ENCODE measurements at places on chromosomes 2 and 18. TPM values are rescaled to one million over a fixed set of nuclear protein-coding genes. Genes with fewer than 3 reads are reported as not detected.

DNA sequence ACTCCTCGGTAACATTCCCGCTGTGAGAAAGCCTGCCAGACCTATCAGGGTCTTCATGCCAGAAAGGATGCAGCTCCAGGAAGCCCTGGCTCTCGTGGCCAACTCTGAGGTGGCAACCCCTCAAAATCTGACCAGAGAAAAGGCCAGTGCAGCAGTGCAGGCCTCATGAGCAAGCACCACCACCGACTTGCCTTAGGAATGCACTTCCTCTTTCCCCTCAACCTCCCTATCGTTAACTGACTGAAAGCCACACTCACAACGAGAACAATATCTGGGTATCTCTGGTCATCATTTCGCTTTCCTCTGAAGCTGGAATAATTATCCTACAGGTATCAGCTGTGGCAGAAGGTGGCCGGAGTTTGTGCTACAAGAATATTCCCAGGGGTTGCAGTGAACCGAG lies 101.4 kb upstream of the POU3F3 start:
- no peak for DNase-seq
- H3K36me3 ChIP-seq, result no peaks in the 10 kb centered on the region
- H3K27me3 ChIP-seq, result no peaks in the 10 kb centered on the region
- no peak overlapping the region for H3K27ac ChIP-seq
- H3K4me1 ChIP-seq, result no peaks in the 10 kb centered on the region

Gene PMS1
- total RNA-seq, result 40.3 TPM

Gene ZFP36L2
- total RNA-seq, result 63.1 TPM

- H3K36me3 ChIP-seq, result no peaks in the 10 kb centered on the region
- peak overlapping the region; percentile 16 for H3K27ac ChIP-seq
- H3K4me1 ChIP-seq, result peaks cover 8% of the 10 kb centered on the region
- no peak overlapping the region for H3K4me3 ChIP-seq
- H3K27me3 ChIP-seq, result no peaks in the 10 kb centered on the region
These were observed 617.7 kb upstream of the CDH2 start for GRCh38 chr18:28794459-28795245.

GRCh38 chr2:226489775-226490541 lies 309.7 kb downstream of the IRS1 start:
- DNase-seq, result peak; percentile 19
- H3K27me3 ChIP-seq, result no peaks in the 10 kb centered on the region
- no peaks in the 10 kb centered on the region for H3K36me3 ChIP-seq

- no peaks in the 10 kb centered on the region for H3K36me3 ChIP-seq
- H3K4me1 ChIP-seq, result peaks cover 14% of the 10 kb centered on the region
These were observed 32.1 kb downstream of the MAP4K4 start for GRCh38 chr2:101729521-101730190.

Gene TUBB8B
- not detected for total RNA-seq

GRCh38 chr2:215447673-215448081 lies 11.8 kb upstream of the FN1 start:
- no peaks in the 10 kb centered on the region for H3K27me3 ChIP-seq
- DNase-seq, result no peak
- no peaks in the 10 kb centered on the region for H3K4me1 ChIP-seq
- H3K27ac ChIP-seq, result no peak overlapping the region
- H3K36me3 ChIP-seq, result no peaks in the 10 kb centered on the region

Gene LRP2
- total RNA-seq, result 25.8 TPM

DNA sequence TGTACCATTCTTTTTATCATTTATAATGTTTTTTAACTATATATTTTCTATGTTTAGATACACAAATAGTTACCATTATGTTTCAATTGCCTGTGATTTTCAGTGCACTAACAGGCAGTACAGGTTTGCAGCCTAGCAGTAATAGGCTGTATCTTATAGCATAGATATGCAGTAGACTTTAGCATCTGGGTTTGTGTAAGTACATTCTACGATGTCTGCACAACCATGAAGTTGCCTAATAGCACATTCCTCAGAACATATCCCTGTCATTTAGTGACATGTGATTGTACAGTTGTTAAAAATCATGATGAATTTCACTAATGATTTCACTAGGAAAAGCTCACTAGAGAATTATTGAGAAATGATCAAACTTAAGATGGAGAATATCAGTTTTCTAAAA lies 884.6 kb downstream of the DPP10 start:
- no peaks in the 10 kb centered on the region for H3K36me3 ChIP-seq
- H3K27me3 ChIP-seq, result no peaks in the 10 kb centered on the region
- H3K4me3 ChIP-seq, result no peak overlapping the region
- H3K27ac ChIP-seq, result no peak overlapping the region
- no peaks in the 10 kb centered on the region for H3K4me1 ChIP-seq

- H3K27me3 ChIP-seq, result no peaks in the 10 kb centered on the region
- no peaks in the 10 kb centered on the region for H3K36me3 ChIP-seq
- no peak overlapping the region for H3K4me3 ChIP-seq
- no peaks in the 10 kb centered on the region for H3K4me1 ChIP-seq
These were observed 106.6 kb downstream of the CTNNA2 start for GRCh38 chr2:79619442-79619841.

Gene OBSL1
- total RNA-seq, result 69.6 TPM

Gene MREG
- total RNA-seq, result 16.4 TPM

Gene DCDC2C
- total RNA-seq, result 0.37 TPM

DNA sequence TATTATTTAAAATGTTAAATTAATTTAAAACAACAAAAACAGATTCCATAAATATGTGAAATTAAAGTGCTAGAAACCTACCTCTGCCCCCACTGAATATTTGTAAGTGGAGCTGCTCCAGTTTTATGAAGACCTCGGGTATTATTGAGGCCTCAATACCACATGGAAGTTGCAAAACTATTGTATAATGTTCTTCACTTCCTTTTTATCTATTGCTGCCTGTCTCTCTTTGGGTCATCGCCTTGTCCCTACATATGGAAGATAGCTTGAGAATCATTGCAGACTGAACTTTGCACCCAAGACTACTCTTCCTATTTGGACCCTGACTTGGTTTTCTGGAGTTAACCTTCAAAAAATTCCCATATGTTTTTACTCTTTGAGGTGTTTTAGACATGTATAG lies 212.1 kb upstream of the NETO1 start:
- no peaks in the 10 kb centered on the region for H3K36me3 ChIP-seq
- no peak for DNase-seq
- H3K27me3 ChIP-seq, result no peaks in the 10 kb centered on the region
- H3K4me1 ChIP-seq, result no peaks in the 10 kb centered on the region
- H3K4me3 ChIP-seq, result no peak overlapping the region

DNA sequence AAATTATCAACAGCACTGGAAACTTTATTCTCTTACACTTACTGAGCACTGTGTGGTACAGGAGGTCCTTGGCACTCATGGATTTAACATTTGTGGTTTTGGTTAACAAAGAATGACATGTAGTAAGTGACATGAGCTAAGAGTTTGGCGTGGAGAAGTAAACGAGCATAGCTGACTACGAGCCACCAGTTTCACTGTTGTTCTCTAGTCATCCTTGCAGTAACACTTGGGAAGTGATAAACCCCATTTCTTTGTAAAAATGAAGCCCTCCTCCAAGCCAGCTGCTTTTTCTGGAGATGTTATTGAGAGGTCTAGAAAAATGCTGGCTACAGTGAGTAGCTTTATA lies 32.7 kb downstream of the QPCT start:
- peak; percentile 65 for DNase-seq
- H3K36me3 ChIP-seq, result no peaks in the 10 kb centered on the region
- no peaks in the 10 kb centered on the region for H3K4me1 ChIP-seq
- H3K27me3 ChIP-seq, result no peaks in the 10 kb centered on the region

- H3K4me3 ChIP-seq, result no peak overlapping the region
- H3K27ac ChIP-seq, result no peak overlapping the region
- peak; percentile 31 for DNase-seq
- no peaks in the 10 kb centered on the region for H3K27me3 ChIP-seq
- no peaks in the 10 kb centered on the region for H3K4me1 ChIP-seq
- no peaks in the 10 kb centered on the region for H3K36me3 ChIP-seq
These were observed 18.8 kb upstream of the STAT1 start for GRCh38 chr2:191032588-191033429.

DNA sequence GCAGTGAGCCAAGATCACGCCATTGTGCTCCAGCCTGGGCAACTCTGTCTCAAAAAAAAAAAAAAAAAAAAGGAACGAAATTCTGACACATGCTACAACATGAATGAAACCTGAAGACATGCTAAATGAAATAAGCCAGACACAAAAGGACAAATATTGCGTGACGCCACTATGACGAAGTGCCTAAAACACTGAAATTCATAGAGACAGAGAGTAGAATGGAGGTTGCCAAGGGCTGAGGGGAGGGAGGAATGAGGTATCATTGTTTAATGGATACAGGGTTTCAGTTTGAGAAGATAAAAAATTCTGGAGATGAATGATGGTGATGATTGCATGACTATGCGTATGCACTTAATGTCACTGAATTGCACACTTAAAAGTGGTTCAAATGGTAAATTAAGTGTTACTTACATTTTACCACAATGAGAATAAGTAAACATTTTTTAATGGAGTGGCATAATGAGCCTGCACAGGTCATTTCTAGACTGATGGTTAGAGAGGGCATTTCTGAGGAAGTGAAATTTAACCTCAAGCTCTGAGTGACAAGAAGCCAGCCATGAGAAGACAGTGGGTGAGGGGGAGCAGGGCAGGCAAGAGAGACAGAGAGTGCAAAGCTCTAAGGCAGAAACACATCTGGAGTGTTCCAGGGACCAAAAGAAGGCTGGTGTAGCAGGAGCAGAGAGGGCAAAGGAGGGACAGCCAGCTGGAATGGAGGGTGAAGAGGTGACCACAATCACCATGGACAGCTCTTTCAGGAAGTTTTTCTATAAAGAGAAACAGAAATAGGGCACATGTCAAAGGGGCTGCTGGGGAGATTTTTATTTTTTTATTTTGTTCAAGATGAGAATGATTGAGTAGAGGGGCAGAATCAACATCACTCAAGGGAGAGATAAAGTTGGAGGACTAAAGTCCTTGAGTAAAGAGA lies 20.6 kb upstream of the EXOC6B start:
- no peaks in the 10 kb centered on the region for H3K27me3 ChIP-seq
- no peaks in the 10 kb centered on the region for H3K36me3 ChIP-seq
- no peak overlapping the region for H3K27ac ChIP-seq
- H3K4me3 ChIP-seq, result no peak overlapping the region
- peak; percentile 21 for DNase-seq
- H3K4me1 ChIP-seq, result no peaks in the 10 kb centered on the region

DNA sequence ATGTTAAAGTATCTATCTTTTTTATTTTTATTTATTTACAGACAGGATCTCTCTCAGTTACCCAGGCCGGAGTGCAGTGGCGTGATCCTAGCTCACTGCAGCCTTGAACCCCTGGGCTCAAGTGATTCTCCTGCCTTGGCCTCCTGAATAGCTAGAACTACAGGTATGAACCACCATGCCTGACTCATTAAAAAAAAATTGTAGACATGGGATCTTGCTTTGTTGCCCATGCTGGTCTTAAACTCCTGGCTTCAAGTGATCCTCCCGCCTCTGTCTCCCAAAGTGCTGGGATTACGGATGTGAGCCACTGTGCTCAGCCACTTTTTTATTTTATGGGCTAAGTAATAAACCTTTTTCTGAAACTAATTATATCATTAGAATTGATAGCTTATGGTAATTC lies 7.1 kb downstream of the MFSD6 start:
- no peaks in the 10 kb centered on the region for H3K27me3 ChIP-seq
- H3K27ac ChIP-seq, result no peak overlapping the region
- DNase-seq, result no peak

DNA sequence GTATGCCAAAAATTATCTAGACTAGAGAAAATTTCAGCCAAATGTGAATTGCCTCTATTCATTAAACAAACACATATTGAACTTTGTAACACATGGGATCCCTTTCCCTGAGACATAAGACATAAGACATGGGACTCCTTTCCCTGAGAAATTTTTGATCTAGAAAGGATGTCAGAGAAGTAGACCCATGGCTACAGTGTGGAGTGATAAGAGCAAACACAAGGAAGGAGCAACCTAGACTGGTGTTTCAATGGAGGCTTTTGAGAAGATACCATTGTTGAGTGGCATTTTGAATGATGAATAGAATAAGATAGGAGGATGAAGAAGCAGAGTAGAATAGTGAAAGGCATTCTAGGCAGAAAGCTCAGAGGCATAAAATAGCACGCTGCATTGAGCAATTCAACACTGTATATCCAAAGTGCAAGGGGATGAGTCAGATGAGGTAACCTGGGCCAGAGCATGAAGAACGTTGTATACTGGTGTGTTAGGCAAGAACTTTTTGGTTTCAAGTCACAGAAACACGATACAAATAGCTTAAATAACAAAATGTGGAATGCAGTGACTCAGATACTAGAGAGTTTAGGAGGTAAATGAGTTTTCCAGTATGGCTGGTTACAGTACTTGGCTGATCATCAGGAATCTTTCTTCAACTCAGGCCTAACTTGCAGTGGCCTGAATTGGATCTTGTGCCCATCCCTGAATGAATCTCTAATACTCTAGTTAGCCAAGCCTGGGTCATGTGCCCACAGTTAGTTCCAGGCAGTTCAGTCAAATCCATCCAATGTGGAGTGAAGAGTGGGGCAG lies 129.8 kb upstream of the TANK start:
- no peak overlapping the region for H3K4me3 ChIP-seq
- no peaks in the 10 kb centered on the region for H3K4me1 ChIP-seq
- no peaks in the 10 kb centered on the region for H3K27me3 ChIP-seq
- no peaks in the 10 kb centered on the region for H3K36me3 ChIP-seq

Gene MYL1
- total RNA-seq, result not detected

- H3K4me3 ChIP-seq, result no peak overlapping the region
- no peak overlapping the region for H3K27ac ChIP-seq
- peaks cover 5% of the 10 kb centered on the region for H3K27me3 ChIP-seq
- H3K4me1 ChIP-seq, result peaks cover 26% of the 10 kb centered on the region
These were observed 23.0 kb upstream of the MAL start for GRCh38 chr2:95002498-95002897.
